ENCODE measurements at places on chromosomes 6 and 20.

DNA sequence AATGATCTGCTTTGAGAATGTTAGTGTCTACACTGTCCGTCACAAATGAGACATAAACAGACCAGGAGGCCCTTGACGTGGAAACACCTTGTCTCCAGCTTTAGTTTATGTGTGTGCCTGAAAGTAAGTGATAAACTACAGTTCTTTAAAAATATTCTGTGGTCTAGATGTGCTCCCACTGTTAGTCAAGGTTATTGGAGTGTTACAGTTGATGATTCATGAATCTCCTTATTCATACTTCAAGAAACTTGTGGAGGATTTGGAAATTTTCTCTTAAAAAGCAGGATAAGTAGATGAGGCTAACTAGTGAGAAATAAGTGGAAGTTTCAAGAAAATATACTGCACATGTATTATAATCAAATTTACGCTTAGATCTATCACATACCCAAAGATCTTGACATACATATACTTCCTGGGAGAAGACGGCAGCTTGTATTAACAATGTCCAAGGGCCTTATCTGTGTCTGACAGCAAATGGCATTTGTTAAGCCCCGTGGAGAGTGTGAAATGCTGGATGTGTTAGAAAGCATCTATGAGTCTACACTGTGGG lies 90.5 kb upstream of the MBOAT1 start:
- no peak for DNase-seq

DNA sequence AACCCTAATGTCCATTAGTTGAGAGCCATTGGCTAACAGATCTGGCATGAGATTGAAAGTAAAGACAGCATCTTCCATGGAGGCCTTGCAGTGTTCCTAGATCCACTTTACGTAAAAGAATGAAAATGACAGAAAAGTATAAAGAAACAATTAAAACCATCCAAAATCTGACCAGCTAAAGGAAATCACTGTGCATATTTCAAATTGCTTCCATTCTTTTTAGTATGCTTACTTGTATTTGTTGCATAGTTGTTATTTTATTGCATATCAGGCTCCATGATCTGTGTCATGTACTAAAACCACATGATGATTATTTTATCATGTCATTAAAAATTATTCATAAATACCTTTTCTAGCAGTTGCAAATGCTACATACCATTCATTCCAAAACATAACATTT lies 67.9 kb downstream of the GCLC start:
- DNase-seq, result no peak

- no peak for DNase-seq
These were observed 180.7 kb upstream of the UST start for GRCh38 chr6:148565930-148566663.

DNA sequence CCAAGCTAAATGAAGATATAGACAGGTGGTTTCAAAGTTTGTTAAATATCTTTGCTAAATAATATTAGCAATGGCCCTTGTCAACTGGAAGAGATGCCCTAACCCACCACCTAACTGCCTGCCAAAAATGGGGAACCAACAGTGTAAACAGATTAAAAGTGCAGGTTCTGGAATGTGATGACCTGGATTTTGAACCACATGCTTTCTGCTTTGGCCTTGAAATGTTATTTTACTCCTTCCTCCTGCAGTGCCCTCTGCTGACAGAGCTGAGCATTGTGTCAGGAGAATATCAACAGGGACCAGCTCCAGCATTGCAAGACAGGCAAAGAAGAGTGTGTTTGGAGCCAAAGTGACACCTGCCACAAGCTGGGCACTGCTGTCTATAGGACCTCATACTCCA lies 226.6 kb downstream of the MYLK4 start:
- peak; percentile 66 for DNase-seq

GRCh38 chr6:37580176-37580955 lies 80.7 kb upstream of the CCDC167 start:
- no peak for DNase-seq

GRCh38 chr20:54074511-54074910 lies 4.1 kb upstream of the BCAS1 start:
- no peak for DNase-seq

DNA sequence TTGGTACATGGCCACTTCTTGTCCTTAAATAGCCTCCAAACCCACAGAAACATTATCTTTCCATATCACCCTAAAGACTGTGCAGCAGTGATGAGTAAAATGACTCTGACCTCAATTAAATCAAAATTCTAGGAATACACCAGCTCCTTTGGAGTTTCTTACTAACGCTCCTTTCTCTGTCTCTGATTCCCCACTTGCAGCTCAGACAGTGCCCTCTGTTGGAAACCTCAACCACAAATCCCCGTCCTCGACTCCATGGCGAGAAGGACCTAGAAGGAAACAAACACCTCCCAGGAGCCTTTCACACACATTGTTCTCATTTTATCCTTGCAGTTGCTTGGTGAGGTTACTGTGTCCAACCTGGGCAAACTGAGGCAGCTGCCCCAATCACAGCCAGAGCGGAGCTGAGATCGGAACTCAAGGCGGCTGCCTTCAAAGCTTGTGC lies 17.7 kb upstream of the PARD6B start:
- DNase-seq, result peak; percentile 26

- no peak for DNase-seq
These were observed 451 bp downstream of the DNAJC5 start for GRCh38 chr20:63895202-63895951.

- DNase-seq, result no peak
These were observed 144.3 kb upstream of the SULF2 start for GRCh38 chr20:47929368-47930115.

DNA sequence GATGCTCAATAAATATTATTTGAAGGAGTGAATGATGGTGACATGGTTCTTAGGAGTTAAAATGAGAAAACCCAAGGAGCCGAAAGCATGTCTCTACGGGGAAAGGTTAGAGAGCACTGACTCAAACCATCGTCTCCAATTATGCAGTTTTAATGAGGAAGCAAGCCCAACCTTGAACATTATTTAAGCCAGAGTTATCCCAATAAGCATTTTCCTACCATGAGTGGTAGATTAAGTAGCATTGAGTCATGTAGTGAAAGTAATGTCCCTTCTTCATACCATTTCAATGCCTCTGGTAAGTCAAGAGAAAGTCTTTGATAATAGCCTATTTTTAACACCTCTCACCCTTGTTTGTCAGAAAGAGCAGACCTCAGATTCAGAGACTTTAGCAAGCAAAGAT lies 13.5 kb downstream of the TSHZ2 start:
- DNase-seq, result no peak

GRCh38 chr6:53805725-53806124 lies 10.9 kb downstream of the LRRC1 start:
- DNase-seq, result peak; percentile 14

All from DMS53 (cell line).